ENCODE measurements at places on chromosomes 2 and 18.

DNA sequence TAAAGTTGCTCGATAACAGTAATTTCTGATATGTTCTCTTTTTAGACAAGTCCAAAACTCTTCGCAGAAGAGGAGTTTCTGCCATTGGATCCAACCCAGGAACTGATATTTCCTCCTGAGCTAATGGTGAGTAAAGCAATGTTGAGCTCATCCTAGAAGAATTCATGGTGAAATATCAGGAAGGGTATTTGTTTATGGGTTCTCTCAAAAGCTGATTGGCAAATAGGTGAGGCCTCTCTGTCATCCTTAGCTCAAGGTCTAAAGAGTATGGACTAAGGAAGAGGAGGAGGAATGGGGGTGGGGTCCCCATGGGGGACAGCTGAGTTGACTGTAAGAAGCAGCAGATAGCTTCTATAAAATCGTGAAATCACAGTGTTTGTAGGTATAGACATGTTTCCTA is 18.2 kb downstream of the AOX1 start:
- no peak for DNase-seq

DNA sequence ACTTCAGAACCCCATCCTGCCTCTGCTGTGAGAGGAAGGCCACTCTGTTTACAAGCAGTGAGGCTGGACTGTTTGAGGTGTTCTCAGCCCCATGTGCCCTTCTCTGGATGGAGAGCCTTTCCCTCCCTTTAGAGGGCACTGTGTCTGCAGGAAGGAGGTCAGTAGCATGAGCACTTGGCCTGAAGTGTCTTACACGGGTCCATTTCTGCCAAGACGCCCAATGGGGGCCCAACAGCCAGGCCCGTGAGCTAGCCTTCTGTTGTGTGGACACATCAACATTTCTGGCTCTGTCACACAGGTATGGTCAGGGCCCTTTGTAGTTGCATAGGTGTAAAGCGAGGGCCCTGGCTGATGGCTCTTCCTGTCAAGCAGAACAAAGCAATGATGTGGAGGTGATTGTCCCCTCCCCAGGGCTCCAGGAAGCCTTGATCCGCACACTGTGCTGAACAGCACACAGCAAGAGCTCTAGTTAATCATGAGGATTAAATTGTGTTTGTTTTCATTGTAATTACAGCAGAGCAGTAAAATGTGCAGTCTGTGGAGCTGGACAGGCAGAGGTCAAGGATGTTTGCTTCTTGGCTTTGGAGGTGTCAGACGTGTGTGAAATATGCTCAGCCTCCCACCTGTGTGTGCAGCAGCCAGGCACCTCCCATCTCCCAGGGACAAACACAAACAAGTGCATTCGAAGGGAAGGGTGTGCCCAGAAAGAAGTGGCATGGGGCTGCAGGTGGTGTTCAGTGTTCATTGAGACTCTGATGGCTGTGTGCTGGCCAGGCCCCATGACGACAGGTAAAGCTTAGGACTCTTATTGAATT is 132.1 kb downstream of the SH3RF3 start:
- peak; percentile 89 for DNase-seq

GRCh38 chr2:119553687-119554344 is 9.6 kb downstream of the CFAP221 start:
- DNase-seq, result no peak

DNA sequence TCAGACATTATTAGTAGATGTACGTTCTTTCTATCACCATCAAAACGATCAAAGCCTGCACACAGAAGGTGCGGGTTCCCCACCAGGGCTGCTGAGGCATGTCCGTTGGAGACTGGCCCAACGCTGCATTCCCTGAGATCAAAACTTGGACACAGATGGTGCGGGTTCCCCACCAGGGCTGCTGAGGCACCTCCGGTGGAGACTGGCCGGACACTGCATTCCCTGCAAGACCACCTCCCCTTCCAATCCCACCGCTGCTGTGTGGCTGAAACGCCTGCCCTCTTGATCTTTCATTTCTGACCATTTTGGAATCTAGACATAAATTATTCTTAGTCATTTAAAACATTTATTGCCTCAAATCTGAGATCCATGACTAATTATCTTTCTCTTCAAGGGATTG is 254.2 kb upstream of the SALL3 start:
- DNase-seq, result no peak

- DNase-seq, result no peak
These were observed 288.6 kb downstream of the SETBP1 start for GRCh38 chr18:44969214-44969795.

- DNase-seq, result peak; percentile 25
These were observed 12.1 kb downstream of the MYT1L start for GRCh38 chr2:2318949-2319348.

- no peak for DNase-seq
These were observed 1272.2 kb upstream of the ACVR2A start for GRCh38 chr2:146572598-146572997.

DNA sequence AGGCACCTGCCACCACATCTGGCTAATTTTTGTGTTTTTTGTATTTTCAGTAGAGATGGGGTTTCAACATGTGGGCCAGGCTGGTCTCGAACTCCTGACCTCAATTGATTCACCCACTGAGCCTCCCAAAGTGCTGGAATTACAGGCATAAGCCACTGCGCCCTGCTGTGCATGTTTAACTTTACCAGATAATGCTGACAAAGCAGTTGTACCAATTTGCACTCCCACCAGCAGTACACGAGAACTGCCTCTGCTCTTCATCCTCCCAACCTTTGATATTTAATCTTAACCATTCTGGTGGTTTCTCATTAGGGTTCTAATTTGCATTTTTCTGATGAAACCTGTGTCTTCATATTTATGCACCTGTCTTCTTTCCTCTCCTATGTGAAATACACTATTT is 12.0 kb upstream of the DYM start:
- no peak for DNase-seq

DNA sequence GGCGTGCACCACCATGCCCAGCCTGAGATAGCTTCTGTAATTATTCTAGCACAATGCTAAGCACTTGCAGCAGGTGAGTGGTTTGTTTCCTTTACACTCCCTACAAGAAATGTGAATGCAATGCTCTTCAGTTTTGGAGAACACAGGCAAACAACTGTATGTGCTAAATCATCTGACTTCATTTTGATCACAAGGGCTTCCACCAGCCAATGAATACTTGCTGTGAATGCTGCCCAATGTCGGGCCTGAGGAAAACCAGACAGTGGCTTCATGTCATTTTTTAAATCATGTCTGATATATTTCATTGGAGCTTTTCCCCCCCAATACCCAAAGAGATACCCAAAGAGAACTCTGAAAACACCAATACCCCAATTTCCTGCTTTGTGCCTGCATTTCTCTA is 155.6 kb upstream of the XPO1 start:
- no peak for DNase-seq

- DNase-seq, result no peak
These were observed 111.6 kb upstream of the LMAN1 start for GRCh38 chr18:59470561-59471121.

- no peak for DNase-seq
These were observed 7.5 kb upstream of the PTPN2 start for GRCh38 chr18:12891561-12891960.

GRCh38 chr18:12027046-12027445 is 45.7 kb downstream of the IMPA2 start:
- DNase-seq, result no peak

DNA sequence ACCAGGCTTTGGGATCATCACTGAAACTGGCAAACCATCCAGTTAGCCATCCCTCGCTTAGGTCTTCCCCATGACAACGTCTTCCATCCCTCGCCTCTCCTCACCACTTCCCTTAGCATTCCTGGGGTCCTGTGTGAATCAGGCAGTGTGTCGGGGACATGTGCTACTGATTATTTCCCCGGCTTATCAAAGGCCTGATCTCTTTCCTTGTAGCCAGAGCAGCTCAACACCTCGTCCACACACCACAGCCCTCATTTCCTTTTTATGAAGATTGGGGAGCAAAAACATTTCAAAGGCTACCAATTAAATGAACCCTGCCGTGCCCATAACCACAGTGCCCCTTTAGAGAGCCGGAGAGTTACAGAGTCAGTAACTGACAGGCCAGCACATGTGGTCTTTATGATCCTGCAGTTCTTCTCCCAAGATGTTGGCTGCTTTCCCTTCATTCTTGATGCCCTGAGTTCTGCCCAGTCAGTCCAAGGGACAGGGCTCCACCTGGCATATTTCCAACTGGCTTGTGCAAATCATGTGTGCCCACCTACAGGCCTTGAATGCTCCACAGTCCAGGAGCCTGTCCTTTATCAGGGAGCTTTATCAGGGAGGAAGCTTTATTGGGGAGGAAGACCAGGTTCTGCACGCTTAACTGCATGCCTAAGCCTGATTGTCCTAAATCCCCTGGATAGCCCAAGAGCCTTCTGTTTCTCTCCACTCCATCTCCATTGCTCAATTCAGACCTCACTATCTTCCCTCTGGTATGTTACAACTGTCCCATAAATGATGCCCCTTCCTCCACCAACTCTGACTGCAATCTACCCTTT is 343.1 kb downstream of the CYRIA start:
- DNase-seq, result no peak

DNA sequence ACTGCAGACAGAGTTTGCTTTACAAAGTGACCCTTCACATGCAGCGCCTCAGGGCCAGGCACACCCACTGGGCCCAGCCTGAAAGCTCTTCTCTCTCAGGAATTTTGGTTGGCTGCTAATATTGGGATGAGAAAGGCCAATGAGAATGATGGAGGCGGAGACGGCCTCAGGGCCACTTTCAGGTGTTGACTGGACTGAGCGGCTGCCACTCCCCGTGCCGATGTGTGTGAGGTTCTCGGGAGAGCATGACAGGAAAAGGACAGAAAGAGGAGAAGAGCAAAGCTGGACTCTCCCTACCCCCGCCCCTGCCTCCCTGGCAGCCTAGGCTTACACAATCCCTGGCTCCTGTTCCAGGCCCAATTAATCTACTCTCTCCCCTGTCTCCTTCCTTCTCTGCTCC is 155.7 kb downstream of the CELF4 start:
- DNase-seq, result peak; percentile 77

DNA sequence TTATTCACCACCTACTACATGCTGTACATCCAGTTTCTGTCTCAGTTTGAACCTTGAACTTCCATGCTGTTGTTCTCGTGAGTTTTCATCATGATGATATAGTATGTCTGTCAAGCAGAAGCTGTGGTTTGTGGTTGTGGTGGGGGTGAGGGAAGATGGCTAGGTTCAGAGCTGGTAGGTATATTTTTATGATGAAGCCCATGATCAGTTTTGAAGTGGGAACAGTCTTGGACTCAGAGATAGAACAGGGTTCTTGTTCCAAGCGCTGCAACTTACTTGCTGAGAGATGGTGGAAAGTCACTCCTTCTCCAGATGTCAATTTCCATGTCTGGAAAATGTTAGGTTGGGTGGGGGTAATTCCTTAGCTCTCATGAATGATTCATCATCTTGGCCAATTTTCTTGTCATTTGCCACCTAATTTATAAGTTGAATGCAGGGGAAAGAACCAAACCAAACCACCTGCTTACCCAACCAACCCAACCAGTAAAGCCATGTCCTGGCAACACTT is 21.6 kb downstream of the PMAIP1 start:
- DNase-seq, result no peak

All from NCI-H345 (cell line).